ENCODE measurements at places on chromosomes 12 and 14.

DNA sequence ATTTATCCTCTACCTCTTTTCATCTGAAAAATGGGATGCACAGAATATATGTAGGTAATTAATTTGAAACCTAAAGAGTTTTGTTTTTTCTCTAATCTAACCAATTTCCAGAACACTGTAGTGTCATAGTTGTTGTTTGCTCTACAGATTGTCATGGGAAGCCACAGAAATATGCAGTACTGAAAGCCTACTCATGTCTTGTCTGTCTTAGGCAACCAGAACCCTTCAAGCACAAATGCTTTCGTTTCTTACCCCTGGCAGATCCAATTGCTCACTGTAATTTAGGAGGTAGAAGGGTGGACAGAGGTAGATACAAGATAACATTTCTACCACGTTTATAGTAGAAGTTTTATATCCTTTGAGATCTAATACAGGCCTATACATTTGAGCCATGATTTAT is 330.2 kb upstream of the NOVA1 start:
- DNase-seq = no peak

DNA sequence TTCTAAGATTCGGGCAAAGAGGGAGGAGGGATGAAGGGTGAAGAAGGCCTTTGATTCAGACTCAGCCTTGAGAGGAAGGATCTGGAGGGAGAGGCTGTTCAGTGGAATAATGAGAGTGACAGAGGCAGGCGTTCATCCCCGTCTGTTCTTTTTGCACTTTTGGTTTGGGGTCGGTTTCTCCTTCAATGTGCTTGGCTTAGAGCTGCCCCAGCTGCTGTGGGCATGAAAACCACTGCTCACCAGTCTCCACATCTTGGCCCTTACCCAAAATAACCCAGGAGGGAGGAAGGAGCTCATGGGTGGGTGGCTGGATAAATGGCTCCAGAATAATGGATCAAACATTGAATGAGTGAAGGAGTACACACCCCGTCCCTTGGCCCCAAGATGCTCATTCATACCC is 261.7 kb upstream of the FKBP4 start:
- DNase-seq = no peak

GRCh38 chr14:55512421-55512820 is 67.6 kb upstream of the KTN1 start:
- DNase-seq = no peak

- no peak for DNase-seq
These were observed 4.6 kb downstream of the TAC3 start for GRCh38 chr12:57011438-57012424.

DNA sequence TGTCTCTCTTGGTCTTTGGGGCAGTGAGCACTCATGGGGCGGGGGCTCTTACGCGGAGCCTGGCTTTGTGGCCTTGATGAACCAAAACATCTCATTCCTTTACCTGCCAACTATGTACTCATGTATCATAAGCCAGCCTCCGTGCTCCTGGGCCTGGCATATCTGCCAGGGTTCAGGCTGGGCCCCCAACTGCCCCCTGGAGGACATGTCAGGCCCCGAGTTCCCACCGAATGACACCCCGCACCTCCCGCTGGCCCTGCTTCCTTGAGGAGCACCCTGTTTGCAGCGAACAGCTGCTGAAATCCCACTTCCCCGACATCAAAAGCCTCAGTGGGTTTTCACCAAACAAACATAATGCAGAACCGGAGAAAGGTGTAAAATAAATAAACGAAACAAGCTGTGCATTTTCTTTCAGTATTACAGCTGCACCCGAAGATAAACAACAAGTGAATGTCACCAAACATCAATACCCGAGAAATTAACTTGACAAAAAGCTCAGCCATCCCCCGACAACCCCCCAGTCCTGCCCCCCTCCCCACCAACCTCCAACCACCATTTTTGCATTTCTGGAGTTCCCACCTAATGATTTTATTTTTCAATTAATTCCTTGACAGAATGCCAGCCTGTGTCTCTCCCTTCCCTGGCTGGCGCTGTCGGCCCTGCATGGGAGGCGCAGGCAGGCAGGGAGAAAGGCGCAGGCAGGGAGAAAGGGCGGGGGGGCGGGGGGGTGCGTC is 139.2 kb downstream of the RBM19 start:
- no peak for DNase-seq

GRCh38 chr12:71407732-71408131 is 31.9 kb upstream of the LGR5 start:
- DNase-seq = no peak

DNA sequence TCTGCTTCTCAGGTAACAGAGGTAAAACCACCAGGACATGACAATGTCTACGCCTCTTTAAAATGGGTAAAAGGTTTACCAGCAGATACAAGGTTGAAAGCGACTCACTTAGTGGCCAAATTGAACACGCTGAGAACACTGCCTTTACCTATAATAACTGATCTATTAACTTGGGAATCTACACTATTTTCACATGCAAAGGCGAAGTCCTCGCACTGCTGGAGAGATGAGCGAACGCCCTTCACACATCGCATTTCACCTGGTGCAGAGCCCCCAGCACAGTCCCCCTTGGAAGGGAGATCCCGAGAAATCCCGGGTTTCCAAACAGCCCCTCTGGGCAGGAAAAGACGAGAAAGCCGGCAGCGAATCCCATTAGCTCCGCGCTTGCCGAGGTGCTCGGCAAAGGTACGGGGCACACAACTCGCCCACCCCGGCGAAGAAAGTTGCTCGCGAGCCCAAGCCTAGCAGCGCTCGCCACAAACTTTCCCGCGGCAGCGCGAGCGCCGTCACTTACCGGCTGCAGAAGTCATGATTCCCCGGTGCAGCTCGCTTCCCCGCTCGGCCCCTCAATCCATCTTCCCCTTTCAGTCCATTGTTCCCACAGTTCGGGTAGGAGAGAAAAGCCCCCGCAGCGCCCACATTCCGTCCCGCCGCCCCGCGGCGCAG is 423 bp downstream of the FGD6 start:
- no peak for DNase-seq
